ENCODE measurements at places on chromosomes 11 and 22. TPM values are rescaled to one million over a fixed set of nuclear protein-coding genes. Genes with fewer than 3 reads are reported as not detected.

DNA sequence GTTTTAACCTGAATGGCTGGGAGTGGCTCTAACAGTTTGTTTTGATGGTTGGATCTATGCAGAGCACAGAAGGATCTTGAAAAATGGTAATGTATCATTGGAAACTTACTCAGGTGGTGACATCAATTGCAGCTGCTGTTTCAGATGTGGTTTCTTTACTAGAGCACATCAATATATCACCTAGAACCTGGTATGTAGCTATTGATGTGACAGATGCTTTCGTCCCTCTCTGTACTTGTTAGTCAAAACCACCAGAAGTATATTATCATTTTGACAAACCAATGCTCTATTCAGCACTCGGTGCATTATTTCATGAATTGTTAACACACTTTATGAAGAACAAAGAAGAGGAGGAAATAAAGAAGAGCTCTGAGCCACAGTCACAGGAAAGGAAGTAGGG is 26.6 kb upstream of the SCN3B start:
- no peaks in the 10 kb centered on the region for H3K4me1 ChIP-seq
- no peak overlapping the region for H3K4me3 ChIP-seq
- peaks cover 3% of the 10 kb centered on the region for H3K27me3 ChIP-seq
- no peaks in the 10 kb centered on the region for H3K36me3 ChIP-seq

- peaks cover 6% of the 10 kb centered on the region for H3K4me1 ChIP-seq
- no peaks in the 10 kb centered on the region for H3K27me3 ChIP-seq
- H3K36me3 ChIP-seq = peaks cover 2% of the 10 kb centered on the region
- no peak overlapping the region for H3K4me3 ChIP-seq
Measured at GRCh38 chr22:45602004-45602733, 69.5 kb upstream of the ATXN10 start.

DNA sequence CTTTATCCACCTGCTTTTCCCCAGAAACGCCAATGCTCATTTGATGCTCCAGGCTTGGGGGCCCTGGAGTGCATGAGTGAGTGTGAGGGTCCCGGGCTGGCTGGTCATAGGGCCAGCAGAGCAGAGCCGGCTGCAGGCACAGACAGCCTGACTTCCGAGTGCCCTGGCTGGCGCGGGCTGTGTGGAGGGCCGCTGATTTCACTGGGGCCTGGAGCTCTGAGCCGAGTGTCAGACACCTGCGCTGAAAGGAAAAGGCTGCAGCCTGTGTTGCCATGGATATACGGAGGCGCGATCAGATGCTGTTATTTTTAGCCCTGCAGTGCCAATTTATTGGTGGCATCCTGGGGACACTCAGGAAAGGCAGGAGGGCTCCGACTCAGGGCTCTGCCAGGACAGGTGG is 87.6 kb downstream of the ST3GAL4 start:
- no peaks in the 10 kb centered on the region for H3K27me3 ChIP-seq
- H3K27ac ChIP-seq = no peak overlapping the region
- no peak overlapping the region for H3K4me3 ChIP-seq

ASPHD2 gene
- 11.7 TPM for total RNA-seq

GLYATL1 gene
- total RNA-seq = 0.41 TPM
